ENCODE measurements at places on chromosomes 2 and 18.

DNA sequence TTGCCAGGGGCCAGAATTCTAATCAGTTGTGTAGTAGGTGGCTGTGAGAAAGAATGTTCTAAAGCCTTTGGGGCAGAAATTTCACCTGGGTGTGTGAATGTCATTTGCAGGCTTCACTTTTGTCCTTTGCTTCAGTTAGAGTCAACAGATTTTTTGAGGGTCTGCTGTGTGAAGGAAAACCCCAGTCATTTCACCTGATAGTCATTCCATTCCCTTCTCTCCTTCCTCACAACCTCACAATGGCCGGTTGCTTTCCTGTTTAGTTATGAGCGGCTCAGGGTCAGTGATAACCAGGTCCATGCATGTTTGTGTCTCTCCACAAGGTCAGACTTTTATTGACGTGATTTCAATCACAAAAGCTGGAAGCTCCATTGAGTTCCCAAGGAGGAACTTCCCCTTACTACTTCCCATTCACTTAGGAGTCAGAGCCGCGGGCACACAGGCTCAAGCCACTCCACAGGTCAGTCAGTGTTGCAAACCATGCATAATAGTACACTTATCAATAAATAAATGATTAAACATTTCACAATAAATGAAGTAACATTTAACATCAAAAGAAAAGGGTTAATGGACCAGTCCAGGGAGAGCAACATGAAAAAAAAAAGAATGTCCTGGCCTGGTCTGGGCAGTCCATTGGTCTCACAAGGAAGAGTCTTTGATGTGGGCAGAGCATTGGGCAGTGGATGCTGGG is 74.3 kb downstream of the NPAS2 start:
- DNase-seq: peak; percentile 33

- no peak for DNase-seq
Measured at GRCh38 chr2:236343400-236344161, 79.4 kb upstream of the ASB18 start.

GRCh38 chr18:8006979-8007378 is 439.9 kb downstream of the PTPRM start:
- no peak for DNase-seq

- no peak for DNase-seq
Measured at GRCh38 chr2:241195506-241196130, 7.1 kb downstream of the ANO7 start.

- no peak for DNase-seq
Measured at GRCh38 chr2:116717832-116718231, 1096.7 kb upstream of the DDX18 start.

DNA sequence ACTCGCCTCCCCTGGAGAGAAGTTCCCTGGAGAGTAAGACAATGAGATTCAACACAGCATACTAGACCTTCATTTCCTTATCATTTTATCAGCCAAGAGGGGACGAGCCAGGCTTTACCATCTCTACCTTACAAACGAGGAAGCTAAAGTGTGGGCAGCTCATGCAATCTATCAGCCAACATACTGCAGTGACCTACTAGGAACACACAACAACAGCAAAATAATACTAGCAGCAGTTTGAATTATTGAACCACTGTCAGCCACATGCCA is 60.0 kb upstream of the TEX51 start:
- DNase-seq: no peak

DNA sequence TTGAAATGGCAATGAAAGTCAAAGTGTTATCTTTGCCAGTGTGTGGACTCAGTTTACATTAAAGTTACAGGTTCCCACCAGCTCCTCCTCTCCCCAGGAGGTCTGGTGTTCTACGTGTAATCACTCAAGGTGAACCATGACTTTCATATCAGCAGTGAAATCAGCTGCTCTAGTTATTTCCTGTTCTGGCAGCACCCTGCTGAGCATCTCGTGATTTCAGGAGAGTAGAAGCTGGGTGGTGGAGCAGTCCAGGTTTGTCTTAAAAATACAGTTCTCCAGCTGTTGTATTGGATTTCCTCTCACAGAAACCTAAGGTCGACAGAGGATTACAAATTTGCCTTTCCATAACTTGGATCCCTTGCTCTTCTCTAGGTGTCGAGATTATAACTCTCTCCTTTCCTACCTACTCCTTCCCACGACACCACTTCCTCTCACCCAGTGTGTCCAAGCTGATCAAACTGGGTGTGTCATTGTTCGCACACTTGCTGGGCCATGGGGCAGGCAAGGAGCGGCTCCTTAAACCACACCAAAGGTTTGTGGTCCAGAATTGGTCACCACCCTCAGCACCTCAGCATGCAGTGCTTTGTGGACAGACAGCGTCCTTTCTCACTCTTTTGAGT is 13.0 kb upstream of the ARHGAP25 start:
- DNase-seq: no peak

GRCh38 chr2:226839951-226840350 is 4.1 kb downstream of the RHBDD1 start:
- no peak for DNase-seq

DNA sequence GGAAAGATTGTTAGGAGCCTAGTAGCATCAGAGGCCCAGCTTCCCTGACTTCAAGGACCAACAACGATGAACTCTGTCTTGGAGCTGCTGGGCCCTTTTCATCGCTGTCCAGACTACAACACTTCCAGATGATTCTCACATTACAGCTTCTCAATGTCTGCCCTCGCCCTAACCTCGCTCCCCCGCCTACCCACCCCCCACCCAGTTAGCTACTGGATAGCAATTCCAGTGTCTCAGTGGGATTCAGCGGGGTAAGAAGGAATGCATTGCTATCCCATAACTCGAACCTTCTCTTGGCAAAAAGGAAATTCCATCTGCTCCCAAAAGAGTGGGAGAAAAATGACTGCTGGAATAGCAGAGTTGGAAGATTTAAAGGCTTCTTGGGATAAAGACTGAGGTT is 65.0 kb downstream of the RPL37A start:
- DNase-seq: no peak

- no peak for DNase-seq
Measured at GRCh38 chr2:156147594-156148330, 184.8 kb downstream of the NR4A2 start.

DNA sequence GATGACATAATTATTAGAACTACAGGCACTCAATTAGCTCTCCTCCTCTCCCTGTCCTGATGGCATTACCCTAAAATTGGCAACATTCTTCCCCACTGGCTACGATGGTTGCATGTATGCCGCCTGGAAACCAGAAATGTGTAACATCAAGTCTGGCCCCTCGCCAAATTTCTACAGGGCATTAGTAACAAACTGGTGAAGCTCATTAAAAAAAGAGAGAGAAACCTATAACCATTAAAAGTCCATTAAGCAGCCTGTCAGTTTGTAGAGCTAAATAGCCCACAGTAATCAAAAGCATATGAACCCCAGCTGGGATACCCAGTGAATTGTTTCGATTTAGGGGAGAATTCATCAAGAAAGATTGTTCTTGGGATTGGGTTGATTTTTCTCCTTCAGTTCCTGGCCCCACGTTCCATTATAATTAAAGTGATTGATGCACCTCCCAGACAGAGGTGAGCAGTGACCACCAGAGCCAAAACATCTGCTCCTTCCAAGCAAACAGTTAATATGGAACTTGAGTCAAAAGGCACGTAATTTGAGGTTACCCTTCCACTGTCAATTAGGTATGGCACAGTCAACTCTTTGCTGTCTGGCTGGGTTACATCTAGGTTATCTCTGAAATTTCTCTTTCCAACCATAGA is 208.6 kb downstream of the C1D start:
- DNase-seq: no peak

DNA sequence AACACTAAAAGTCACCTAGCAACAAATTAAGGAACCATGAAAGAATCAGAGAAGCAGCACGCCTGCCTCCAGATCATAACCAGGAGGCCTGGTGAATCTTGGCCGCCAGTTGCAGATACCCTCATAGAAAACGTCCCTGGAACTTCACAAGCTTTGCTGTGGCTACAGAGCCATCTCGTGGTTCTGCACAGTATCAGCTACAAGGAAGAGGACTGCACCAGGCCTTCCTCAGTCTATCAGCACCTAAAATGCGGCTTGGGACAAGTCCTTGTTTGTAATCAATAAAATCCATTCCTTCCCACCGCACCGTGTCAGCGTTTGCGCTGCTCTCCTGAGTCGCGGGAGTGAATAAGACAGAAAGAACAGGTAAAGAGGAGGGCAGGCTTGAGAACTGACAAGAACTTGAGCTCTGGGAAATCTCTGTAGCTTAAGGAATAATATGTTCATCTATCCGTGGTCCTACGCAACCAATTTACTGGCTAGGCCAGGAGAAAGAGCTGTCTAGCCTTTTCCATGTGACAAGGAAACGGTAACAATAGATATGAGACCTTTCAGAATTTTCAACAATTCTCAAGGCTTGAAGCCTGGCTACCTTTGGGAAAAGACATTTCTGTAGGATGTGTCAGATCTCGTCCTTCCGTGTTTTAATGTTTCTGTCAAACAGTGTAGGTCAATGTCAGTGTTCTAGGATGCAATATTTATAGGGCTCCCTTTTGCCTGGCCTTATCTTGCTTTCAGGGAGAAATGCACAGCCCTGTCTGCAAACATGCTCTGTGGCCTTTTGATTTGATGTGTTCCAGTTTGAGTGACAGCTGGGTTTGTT is 128.5 kb upstream of the RAB12 start:
- DNase-seq: peak; percentile 44

DNA sequence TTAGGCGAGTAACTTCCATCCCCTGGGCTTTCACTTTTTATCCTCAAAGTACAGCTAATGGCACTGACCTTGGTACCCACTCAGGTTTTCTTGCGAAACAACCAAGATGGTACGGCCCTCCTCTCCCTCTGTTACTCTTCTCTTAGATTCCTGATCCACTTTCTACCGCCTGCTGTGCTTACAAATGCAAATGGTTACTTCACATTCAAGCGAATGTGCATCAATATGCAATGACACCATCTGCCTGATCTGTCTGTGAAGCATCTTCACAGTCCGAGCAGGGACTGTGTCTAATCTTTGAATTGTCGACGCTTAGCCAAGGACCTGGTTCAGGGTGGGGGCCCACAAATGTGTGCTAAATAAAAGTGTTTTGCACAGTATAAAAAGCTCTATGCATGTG is 112.2 kb downstream of the TRIB2 start:
- DNase-seq: no peak

GRCh38 chr2:108916796-108917421 is 72.1 kb downstream of the EDAR start:
- no peak for DNase-seq

GRCh38 chr18:45528712-45529336 is 86.5 kb upstream of the SLC14A2 start:
- no peak for DNase-seq

DNA sequence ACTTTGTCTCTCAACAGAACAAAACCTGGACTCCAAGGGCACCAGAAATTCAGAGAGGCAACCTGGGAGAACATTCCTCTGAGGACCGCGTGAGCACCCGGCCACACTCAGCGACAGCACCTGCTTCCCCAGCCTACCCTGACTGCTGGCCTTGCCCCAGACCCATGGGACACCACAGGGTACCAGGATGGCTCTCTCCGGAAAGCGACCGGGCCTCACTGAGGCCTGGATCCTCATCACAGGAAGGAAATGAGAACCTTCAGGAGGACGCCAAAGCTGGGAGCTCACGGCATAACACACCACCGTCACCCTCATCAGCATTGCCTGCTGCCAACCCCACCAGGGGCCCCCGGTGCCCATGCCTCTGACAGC is 38.9 kb downstream of the HS6ST1 start:
- peak; percentile 37 for DNase-seq

DNA sequence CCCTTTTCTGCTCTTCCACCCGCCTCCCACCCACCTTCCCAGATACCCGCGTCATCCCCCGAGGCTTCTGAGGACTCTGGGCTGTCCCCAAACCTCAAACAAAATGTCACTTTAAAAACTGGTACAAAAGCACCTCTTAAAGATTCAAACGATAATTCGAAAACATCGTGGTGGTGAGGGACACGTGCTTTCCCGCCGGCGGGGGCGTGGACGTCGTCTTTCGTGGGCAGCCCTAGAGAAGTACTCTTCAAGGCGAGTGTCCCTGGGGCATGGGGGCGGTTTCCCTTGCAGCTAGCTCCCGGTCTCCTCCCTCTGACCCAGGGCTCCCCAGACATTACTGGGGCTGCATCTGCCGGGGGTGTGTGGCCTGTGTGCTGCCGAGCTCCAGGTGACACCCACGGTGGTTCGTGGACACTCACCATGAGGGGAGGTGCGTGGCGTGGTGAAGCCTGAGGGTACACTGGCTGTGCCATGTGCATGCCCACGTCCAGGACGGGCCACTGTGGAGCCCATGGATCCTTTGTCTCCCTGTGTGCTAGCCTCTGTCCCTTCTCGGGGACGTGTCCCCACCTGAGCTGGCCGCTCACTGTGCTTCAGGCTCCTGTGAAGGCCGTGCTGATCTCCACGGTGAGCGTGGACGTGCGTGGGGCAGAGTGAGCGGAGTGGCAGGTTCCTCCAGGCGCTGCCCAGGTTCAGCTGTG is 117.8 kb downstream of the NFATC1 start:
- peak; percentile 42 for DNase-seq

GRCh38 chr2:16192416-16193216 is 252.3 kb downstream of the MYCN start:
- no peak for DNase-seq

- no peak for DNase-seq
Measured at GRCh38 chr18:22551536-22552151, 133.9 kb upstream of the CTAGE1 start.

- no peak for DNase-seq
Measured at GRCh38 chr2:173545364-173545763, 190.7 kb downstream of the CDCA7 start.

- DNase-seq: no peak
Measured at GRCh38 chr2:121189011-121189410, 96.0 kb downstream of the TFCP2L1 start.

GRCh38 chr2:205769495-205769850 is 87.2 kb downstream of the NRP2 start:
- no peak for DNase-seq

- DNase-seq: no peak
Measured at GRCh38 chr2:10890706-10891270, 20.9 kb upstream of the KCNF1 start.

DNA sequence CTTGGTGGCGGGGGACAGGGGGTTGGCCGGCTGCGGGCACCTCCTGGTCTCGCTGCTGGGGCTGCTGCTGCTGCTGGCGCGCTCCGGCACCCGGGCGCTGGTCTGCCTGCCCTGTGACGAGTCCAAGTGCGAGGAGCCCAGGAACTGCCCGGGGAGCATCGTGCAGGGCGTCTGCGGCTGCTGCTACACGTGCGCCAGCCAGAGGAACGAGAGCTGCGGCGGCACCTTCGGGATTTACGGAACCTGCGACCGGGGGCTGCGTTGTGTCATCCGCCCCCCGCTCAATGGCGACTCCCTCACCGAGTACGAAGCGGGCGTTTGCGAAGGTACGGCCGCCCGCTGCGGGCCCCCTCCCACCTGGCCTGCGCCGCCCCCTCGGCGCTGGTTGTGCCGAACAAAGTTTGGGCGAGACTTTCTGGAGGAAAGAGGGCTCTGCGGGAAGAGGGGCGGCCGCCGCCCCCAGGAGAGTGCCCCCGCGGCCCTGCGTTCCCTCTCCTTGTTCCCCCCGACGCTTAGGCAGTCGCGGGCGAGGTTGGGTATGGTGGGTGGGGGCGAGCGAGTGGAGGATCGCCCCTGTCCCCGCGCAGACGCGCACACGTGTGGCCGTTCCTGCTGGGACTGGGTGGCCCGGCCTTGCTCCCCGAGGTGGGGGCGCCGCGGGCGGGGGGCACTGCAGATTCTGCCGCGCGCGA is 866 bp downstream of the CRIM1 start:
- DNase-seq: peak; percentile 47

- DNase-seq: no peak
Measured at GRCh38 chr18:10040287-10041011, 126.6 kb downstream of the VAPA start.

Data from left lobe of liver (tissue), 2 donors.